ENCODE measurements at places on chromosomes 6 and 20.

DNA sequence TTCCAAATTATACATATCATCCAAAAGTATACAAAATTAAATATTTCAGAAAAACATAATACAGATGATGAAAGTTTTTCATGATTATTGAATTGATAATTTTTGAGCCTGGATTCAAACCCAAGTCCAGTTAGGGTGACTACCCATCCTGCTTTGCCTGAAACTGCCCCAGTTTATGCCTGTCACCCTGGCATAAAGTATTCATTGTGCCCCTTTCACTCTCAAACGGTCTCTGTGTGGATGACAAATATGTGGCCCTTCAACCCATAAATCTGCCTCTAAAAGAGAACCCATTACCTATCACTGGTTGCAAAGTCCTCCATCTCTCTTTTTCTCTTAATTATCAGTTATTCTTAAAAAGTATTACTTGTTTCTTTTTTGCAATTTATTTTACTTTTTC lies 553.7 kb upstream of the JARID2 start:
- DNase-seq = no peak

DNA sequence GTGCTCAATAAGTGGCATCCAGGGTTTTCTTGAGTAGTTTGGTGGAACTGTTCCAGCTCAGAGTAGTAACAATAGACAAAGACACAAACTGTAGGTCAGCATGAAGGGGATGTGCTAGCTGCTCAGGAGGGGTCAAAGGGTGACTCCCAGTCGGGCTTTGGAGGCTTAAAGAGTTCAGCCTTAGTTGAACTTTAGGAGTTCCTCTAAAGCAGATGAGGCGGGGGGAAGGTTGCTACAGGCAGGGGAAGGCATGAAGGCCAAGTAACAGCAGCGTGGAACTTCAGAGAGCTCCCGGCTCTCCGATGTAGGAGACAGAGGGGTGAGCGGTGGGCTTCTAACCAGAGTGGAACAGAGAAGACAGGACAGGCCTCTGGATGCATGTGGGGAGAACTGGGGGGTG lies 115.5 kb upstream of the CD93 start:
- no peak for DNase-seq

GRCh38 chr6:106508834-106509233 lies 120.5 kb downstream of the RTN4IP1 start:
- DNase-seq = no peak

DNA sequence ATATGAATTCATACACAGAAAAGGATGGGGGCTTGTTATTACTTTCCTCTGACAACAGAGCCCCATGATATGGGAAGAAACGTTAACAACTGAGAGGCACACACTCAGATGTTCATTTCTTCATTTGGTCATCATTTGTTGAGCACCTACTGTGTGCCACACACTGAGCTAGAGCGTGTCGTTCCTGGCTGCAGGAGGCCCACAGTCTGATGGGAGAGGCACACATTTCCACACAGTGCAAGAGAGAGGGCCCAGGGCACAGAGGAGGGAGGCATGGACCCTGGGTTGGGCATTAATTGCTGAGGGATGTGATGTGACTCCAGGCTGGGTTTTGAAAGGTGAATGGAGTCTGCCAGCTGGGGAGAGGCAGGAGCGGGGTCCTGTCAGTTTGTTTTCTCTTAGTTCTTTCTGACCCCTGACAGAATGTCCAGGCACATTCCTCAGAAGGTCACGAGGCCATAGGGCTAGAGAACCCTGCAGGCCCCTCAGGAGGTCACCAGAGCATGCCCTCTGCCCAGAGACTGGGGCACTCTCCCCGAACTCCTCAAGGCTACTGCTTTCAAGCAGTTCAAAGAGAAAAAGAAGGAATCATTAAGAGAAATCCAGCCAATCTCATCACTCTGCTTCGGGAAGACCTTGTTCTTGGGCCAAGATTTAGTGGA lies 216.2 kb downstream of the UST start:
- no peak for DNase-seq

DNA sequence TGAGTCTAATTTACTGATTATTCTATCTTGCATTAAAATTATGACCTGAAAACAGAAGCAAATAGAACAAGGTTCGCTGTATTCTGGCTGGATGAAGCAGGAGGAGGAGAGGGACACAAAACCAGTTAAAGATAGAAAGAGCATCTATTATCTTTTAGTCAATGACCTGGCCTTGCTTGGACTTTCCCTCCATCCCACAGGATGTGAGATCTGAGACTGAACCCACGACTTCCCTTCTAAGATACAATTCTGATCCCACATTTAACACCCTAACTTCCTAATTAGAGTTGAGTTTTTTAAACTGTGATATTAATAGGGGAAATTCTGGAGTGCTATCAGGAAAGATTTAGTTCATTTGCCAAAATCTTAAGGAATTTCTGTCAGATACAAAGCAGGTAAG lies 3.1 kb upstream of the HLA-DQA2 start:
- DNase-seq = no peak

- no peak for DNase-seq
Measured at GRCh38 chr20:22248051-22248667, 336.2 kb downstream of the FOXA2 start.

Measured in NCI-H1417 (cell line).